C1 segment of cervical spinal cord (tissue), 14 donors: ENCODE measurements at places on chromosomes 2 and 18.

- DNase-seq = no peak
These were observed 47.8 kb upstream of the FOSL2 start for GRCh38 chr2:28344756-28345373.

DNA sequence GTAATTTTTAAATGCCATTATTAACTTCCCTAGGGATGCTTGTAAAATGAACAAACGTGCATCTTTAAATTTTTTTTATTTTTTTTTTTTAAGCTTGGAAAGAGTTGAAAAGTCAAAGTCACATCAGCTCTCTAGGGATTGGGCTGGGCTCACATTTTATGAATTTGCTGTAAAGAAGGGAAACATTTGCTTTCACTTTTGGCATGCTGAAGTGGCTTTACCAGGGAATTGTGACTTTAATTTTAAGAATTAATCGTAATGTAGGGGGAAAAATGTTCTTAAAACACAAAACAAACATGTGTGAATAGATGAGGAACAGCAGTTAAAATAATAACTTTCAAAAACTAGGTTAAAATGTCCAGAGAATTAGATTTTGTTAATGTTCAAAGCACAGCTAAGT lies 123.0 kb downstream of the AGAP1 start:
- no peak for DNase-seq

DNA sequence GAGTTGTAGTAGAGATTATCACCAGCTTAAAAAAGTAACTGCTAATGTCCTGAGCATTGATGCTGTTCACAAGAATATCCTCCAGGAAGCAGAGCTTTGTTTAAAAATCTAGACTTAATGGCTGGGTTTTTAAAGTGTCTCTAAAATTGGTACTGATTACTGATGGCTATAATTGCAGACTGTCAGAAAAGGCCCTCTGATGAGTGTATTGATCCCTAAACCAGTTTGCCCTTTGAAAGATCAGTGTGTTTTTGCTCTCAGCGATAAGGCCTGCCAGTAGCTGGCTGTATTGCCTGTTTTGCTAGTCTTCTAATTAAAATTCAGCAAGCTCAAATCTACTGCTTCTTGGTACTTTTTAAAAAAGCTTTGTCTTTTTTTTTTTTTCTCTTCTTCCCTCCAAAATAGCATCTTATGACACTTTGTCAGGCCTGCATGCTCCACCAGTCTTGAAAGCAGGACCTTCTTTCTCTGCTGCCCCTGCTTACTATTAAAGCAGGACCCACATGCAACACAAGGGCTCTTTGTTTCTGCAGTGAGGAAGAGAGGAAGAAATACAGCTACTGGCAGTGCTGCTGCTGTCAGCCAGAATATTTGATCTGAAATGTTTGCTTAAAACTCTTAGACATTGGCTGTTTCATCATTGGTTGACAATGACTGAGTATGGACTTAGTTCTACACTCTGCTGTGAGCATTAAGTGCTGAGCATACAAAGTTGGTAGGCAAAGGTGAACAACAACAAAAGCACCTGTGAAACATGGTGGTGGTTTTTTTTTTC lies 1.8 kb downstream of the SEC11C start:
- peak; percentile 21 for DNase-seq

GRCh38 chr2:176187899-176188773 lies at the start of gene HOXD1:
Gene HOXD1 (plus strand): TSS chr2:176188668. CDS start chr2:176188802, 134 bp downstream.
- peak; percentile 47 for DNase-seq

DNA sequence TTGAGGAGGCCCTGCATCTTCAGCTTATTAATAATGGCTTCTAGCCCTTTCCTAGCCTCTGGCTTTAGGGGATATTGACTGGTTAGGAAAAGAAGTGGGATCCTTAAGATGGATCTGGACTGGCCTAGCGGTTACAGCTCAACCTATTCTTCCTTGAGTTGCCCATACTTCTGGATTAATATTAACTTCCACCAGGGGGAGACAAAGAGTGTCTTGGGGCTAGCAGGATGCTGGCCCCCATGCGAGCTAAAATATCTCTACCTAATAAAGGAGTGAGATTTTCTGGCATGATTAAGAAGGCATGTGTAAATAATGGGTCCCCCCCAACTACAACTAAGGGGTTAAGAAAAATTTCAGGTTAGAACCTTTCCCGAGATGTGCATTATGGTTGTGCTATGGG lies 23.2 kb upstream of the PLA2R1 start:
- no peak for DNase-seq

- DNase-seq = no peak
These were observed 10.3 kb downstream of the PECR start for GRCh38 chr2:216071111-216071851.

- no peak for DNase-seq
These were observed 23.8 kb upstream of the SNTG2 start for GRCh38 chr2:926896-927295.

- DNase-seq = no peak
These were observed 143.1 kb downstream of the SETBP1 start for GRCh38 chr18:44823782-44824181.

DNA sequence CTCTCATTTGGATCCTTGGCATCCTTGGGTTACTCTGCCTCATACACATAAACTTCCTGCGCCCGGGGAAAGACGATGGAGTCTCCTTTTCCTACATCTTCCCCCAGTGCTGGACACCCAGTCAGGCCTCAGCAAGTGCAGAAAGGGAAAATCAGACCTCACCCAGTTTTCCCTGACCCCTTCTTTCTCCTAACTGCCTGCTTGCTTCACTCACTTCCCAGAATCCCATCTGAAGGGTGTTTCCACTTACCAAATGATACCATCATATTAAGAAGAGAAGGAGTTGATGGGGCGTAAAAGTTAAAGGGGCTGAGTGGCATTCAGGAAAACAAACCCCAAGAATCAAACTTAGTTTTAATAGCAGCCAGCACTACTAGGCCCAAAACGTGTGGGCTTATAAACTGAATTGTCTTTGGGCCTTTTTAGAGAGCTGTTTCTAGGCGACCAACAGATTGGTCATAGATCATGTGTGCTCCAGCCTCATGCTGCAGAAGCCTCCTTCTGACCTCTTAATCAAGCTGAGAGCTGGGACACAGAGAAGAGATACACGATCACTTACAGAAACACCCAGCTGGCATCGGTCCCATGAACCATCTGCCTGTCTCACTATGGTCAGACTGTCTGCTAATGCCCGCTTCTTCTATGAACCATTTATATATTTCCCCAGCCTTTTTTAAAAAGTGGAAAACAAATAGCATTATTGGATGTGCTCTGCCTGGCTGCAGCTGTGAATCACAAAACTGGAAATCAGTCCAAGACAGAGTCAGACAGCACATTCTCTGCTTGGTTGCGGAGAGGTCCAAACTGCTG lies 165.7 kb upstream of the SLC14A2 start:
- DNase-seq = peak; percentile 28

DNA sequence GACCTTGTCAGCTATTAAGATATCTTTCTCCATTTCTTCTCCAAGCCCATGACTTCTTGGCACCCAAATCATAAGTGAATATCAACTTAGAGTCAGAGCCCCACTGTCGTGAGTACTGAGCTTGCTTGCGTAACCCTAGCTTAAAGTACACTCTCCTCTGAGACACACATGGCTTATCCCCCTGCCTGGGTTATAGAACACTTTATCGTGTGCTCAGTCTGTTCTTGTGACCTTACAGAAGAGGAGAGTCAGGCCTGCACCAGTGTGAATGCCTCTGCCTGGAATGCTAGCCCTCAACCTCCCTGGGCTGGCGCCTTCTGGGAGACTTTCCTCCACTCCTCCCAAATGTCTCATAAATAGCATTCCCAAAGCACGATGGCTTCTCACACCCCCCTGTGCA lies 79.3 kb downstream of the CEP192 start:
- DNase-seq = no peak

DNA sequence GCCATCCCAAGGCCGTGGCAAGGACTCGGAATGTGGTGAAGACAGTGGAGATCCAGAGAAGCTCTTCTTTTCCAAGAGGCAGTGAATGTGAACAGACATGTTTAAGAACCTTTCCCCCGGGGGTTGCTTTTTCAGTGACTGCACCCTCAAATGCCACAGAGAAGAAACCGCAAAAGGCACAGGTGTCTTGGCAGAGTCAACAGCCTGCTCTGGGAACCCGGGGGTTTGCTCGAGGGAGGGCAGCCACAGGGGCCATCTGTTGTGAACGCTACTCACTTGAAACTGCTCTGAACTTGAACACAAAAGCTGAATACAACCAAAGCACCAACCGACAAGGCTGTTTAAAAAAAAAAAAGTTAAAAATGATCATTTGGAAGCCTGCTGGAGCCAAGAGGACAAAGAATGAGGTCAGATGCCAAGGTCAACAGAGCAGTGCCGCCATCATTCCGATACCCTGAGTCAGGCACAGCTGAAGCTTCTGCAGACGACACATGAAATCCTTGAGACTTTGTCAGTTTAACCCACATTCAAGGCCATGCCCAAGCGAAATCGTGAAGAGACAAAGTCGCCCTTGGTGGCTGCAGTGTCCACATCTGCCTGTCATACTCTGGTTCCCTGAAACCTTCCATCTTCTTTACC lies 47.4 kb downstream of the PSMG2 start:
- no peak for DNase-seq

- no peak for DNase-seq
These were observed 153.6 kb downstream of the TDRD15 start for GRCh38 chr2:21277068-21278056.

- no peak for DNase-seq
These were observed 69.1 kb downstream of the TACR1 start for GRCh38 chr2:75130171-75130570.

- DNase-seq = no peak
These were observed 20.9 kb upstream of the PPP1CB start for GRCh38 chr2:28730641-28731146.

- no peak for DNase-seq
These were observed 269.8 kb downstream of the TNS1 start for GRCh38 chr2:217732992-217733391.

GRCh38 chr2:239252801-239253200 lies 148.0 kb downstream of the HDAC4 start:
- peak; percentile 59 for DNase-seq

DNA sequence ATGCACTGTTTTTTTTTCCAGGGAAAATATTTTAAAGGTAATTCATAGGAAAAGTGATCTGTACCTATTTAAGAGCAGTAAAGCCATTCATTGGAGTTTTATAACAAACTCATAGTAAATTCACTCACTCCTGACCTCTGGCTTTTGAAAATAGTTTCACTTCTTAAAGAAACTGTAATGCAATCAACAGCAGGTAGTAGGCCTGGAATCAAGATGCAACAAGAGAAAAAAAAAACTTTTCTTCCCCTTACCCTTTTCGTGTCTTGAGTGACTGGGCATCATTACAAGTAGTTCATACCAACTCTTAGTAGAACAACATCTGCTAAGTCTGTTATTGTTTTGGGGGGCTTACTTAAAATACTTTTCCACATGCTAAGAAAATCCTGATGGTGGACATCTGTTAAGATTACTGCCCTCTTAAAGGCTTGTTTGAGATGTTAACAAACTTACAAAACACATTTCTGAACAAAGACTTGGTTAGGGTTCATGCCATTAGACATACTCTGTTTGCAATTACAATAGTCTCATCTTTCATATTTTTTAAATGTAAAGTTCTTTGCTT lies 164.1 kb upstream of the FOSL2 start:
- DNase-seq = no peak

DNA sequence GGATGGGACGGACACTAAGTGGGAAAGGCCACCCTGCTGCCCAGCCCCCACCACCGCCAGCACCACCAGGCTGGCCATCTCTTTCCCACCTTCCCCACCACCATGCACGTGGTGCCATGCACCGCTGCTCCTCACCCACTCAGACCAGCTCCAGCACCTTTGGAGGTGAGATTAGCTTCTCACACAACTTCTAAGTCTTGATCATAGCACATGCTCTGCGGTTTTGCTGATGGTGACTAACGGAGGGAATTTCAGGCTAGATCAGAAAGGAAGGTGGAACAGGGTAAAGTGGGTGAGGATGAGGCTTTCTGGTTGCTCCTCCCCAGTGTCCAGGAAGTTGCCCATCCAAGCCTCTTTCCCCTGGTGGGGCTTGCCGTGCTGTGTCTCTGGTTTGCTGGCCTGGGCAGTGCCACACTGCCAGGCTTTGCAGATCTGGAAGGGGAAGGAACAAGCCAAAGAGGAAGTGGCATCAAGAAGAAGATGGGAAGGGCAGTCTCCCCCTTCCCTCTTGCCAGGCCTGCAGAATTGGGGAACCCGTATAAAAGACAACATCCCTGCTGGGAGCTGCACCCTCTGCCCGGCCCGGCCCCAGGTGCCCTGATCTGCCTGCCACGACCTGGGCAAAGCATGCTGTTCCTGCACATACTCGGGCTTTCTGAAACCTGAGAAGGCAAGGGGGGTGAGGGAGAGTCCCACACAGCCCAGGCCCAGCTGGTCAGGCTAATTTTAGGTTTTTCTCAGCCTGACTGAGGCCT lies 44.3 kb upstream of the CAB39 start:
- DNase-seq = no peak

DNA sequence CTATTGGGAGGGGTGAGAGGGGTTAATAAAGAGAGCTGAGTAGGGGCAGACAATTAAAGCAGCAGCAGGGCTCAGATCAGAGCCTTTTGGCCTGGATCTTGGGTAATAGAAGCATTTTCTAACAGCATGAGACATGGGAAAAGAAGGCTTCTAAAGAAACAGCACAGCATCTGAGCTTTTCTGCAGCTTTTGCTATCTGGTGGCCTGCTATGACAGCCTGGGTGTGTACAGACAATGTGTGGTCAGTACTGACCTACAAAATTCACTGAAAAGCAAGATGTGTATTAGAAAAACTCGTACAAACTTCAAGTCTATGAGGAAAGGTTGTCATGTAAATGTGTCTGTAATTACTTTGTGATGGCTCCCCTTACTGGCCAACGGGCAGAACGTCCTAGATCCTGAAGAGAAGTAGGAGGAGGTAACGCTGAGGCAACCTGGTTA lies 95.6 kb downstream of the GALNT3 start:
- no peak for DNase-seq

GRCh38 chr2:147433822-147434221 lies 411.0 kb upstream of the ACVR2A start:
- no peak for DNase-seq

GRCh38 chr2:104078431-104079157 lies 775.3 kb upstream of the POU3F3 start:
- DNase-seq = no peak

DNA sequence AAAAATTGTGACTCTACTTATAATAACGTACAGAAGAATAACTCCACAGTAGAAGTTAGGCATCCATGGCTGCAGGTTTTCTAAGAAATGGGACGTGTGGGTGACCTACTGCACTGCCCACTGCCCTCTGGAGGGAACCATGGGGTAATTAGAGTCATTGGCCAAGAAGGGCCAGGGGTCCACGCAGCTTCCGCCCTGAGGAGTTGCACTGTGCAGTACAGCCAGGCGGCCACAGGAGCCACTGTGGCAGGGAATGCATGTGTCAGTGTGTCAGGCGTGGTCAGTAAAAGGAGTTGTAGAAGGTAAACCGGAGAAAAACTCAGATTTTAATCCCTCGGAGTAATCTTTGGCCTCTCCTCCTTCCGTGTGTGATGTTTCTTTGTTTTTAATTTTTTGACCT lies 24.8 kb downstream of the NCK2 start:
- no peak for DNase-seq

GRCh38 chr2:158717366-158718195 lies 77.5 kb upstream of the DAPL1 start:
- DNase-seq = no peak
